Ovary (tissue), 10 donors: ENCODE measurements at places on chromosomes 16 and 17.

GRCh38 chr16:4247460-4247784, 5.5 kb upstream of the SRL start:
- no peak for DNase-seq

GRCh38 chr16:14522671-14523070, 107.4 kb downstream of the PARN start:
- DNase-seq = no peak

DNA sequence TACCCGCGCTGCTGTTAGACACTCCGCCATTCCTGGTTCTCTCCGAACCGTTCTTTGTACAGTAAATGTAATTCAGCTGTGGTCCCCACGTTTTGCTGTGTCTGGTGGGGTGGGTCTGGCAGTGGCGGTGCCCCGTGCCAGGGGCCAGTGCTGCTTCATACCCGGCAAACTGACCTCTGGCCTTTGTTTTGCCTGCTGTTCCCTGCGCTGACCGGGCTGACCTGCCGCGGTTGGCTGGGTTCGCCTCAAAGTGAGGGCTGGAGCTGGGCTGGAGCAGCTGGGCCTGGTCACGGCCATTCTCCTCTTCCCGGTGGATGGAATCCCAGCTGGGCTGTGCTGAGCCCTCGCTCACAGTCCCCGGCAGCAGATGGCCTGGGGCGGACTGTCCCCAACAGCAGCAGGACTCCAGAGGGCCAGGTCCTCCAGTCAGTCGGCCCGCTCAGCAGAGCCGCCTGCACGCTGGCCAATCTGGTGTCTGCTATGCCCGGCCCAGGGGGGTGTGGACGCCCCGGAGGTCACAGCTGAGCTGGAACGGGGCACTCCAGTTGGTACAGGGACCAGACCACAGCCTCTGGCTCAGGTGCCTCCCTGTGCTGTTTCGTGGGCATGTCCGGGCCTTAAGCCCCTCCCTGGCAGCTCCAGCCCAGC, 1.5 kb upstream of the WFIKKN1 start:
- no peak for DNase-seq

DNA sequence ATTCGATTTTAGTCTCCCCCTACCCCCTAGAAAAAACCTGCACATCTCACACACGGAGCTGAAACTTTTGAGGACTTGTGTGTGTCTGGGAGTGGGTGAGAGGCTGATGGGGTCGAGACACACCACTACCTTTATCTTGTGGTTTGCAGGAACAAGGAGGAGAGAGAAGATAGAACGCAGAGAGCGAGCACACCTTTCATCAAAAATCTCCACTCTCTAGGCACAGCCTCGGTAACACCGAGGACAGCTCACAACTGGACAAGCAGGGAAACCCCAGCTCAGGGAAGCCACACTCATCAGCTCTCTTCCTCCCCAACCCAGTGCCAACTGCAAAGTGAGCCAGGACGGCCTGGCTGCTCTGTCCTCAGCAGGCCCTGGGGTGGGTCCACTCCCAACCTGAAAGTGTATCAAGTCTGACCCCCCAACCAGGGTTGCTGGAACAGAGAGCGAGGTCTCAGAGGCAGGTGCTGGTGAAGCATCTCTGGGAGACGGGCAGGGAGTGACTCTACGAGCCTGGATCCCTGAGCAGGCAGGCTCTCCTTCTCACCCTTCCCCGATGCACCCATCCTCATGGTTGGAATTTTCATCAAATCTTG, 5.2 kb upstream of the GHDC start:
- DNase-seq = no peak

DNA sequence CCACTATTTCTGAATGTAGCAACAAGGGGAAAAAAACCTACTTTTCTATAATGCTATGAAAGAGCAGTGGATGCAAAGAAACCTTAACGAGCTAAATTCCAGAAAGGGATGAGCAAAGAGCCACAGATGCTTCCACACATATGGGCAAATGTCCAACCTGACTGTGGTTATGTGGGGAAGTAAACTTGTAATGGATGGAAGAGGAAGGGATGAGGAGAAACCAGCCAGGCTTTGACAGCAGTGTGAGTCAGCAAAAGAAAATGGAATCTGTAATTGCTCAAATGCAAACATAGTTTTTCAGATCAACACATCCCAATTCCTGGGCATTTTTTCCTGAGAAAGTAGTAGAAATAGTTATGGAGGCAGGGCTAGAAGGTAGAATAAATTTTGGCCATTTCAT, 204.8 kb upstream of the CPHXL start:
- no peak for DNase-seq

- no peak for DNase-seq
Observed at GRCh38 chr16:57590654-57591085, 37.8 kb upstream of the ADGRG1 start.

DNA sequence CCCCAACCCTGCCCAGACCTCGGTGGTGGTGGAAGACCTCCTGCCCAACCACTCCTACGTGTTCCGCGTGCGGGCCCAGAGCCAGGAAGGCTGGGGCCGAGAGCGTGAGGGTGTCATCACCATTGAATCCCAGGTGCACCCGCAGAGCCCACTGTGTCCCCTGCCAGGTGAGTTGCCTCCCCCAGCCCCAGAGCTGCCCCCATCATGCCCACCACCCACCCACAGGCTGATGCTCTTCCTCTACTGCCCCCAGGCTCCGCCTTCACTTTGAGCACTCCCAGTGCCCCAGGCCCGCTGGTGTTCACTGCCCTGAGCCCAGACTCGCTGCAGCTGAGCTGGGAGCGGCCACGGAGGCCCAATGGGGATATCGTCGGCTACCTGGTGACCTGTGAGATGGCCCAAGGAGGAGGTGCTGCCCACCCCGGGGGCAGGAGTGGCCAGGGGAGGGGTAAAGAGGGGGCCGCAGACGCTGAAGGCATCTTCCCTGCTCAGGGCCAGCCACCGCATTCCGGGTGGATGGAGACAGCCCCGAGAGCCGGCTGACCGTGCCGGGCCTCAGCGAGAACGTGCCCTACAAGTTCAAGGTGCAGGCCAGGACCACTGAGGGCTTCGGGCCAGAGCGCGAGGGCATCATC, 8.4 kb downstream of the GALK1 start:
- DNase-seq = no peak

GRCh38 chr16:29663016-29663806, at the start of gene SPN:
TSS of gene SPN (plus strand) at chr16:29663247. CDS start at chr16:29663729, 482 bp downstream.
- DNase-seq = no peak

GRCh38 chr16:25018972-25019617, 3.9 kb upstream of the ARHGAP17 start:
- DNase-seq = no peak

GRCh38 chr16:77290451-77291115, 91.4 kb downstream of the SYCE1L start:
- DNase-seq = no peak

GRCh38 chr16:25257470-25257955, at the start of gene ZKSCAN2:
TSS of gene ZKSCAN2 (minus strand) at chr16:25257845. CDS start at chr16:25257127, 718 bp downstream.
- peak; percentile 89 for DNase-seq

DNA sequence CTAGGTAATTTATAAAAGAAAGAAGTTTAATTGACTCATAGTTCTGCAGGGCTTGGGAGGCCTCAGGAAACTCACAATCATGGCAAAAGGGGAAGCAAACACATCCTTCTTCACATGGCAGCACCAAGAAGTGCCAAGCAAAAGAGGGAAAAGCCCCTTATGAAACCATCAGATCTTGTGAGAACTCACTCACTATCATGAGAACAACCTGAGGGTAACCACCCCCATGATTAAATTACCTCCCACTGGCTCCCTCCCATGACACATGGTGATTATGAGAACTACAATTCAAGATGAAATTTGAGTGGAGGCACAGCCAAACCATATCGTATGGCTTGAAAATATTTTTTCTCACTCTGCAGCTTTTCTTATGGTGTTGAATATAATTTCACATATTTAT, 151.7 kb downstream of the ANKFN1 start:
- no peak for DNase-seq

GRCh38 chr17:33832262-33832661, 422.8 kb upstream of the CCL2 start:
- DNase-seq = no peak

GRCh38 chr17:60381958-60382357, 10.0 kb downstream of the USP32 start:
- no peak for DNase-seq

GRCh38 chr16:27426423-27427408, 24.7 kb downstream of the IL21R start:
- no peak for DNase-seq

DNA sequence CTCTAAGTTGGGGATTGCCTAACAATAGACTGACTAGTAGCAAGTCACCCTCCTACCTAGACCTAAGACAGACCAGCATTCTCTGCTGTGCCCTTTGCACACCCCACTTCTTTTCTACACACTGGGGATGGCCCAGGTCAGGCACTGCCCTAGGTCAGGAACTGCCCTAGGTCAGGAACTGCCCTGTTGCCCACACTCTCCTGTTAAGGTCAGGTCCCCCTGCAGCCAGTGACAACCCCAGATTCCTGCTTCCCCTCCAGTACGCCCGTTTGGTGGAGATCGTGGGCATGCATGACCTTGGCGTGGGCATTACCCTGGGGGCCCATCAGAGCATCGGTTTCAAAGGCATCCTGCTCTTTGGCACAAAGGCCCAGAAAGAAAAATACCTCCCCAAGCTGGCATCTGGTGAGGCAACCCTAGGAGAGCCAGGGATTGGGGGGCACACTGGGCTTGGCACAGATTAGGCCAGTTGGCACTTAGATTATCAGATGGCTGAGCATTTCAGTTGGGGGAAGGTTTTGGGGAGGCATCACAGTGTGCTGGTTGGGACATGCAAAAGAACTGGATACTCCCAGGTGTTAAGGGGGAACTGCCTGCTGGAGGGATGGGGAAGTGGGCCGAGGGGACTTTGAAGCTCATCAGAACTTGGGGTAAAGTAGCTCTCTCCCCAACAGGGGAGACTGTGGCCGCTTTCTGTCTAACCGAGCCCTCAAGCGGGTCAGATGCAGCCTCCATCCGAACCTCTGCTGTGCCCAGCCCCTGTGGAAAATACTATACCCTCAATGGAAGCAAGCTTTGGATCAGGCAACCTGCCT, 1.7 kb downstream of the ACADVL start:
- peak; percentile 27 for DNase-seq

DNA sequence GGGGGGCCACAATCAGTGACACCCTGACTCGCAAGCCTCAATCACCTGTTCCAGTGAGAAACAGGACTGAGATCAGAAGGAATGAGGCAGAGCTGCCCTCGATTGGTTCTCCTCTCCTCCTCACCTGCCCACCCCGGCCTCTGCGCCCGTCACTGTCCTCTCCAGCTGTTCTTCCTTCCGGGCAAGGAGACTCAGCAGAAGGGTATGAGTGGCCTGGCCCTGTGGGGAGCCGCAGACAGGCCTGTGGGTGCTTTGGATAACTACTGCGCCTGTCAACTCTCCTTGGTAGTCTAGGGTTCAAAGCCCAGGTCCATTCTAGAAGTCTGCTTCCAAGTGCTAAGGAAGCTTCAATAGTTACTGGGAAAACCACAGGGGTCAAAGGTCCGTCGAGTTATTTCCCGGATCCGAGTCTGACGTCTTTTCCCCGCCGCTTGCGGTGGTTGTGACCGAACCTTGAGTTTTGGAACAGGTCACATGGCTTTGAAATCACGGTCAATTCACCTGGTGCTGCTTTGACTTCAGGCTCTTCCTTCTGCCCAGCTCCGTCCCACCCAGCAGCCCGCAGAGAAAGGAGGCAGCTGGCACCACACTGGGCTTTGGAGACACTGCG, 8.3 kb downstream of the CARD14 start:
- no peak for DNase-seq

DNA sequence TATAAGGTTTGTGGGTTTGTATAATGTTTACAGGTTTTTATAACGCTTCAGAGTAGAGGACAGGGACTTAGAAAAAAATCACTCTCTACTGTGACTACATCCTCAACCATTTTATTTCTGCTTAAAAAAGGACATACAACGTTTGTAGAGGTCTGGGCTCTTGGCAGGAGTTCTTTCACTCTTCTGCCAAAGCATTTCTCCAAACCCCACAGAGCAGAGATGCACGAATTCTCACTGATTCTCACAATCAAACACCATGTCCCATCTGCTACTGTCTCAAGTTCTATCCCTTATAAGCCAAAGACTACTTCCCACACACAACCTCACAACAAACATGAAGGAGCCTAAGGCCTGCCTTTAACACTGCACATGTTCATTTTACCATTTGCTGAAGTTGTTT, 7.0 kb upstream of the ANKFY1 start:
- DNase-seq = no peak

DNA sequence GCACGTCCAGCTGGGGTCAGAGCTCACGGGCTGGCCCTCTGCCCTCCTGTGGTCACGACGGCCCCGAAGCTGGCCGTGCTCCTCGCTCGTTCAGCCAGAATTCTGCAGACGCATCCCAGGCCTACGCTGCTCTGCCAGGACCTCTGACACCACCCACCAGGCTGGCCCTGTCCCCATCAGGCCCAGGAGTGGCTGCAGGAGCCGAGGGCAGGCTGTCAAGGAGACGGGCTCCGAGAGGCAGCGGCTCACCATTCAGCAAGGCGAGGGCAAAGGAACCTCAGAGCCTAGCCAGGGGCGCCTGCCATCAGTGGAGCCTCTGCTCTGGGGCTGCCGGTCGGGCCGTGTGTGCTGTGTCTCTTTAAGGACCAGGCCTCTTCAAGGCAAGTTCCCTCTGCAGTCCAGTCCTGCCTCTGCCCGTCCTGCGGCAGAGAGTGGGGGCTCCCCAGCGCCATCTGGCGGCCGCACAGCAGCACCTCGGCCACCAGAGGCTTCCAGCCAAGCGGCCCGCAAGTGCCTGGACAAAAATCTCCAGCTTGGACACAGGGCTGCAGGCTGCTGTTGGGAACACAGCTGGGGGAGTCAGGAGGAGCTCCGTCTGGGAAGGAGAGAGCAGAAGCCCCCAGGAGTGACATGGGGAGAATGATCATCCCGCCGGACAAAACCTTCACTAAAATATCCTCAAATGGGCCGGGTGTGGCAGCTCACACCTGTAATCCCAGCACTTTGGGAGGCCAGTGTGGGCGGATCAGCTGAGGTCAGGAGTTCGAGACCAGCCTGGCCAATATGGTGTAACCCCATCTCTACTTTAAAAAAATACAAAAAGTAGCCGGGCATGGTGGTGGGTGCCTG, 7.4 kb upstream of the ABR start:
- DNase-seq = peak; percentile 83

DNA sequence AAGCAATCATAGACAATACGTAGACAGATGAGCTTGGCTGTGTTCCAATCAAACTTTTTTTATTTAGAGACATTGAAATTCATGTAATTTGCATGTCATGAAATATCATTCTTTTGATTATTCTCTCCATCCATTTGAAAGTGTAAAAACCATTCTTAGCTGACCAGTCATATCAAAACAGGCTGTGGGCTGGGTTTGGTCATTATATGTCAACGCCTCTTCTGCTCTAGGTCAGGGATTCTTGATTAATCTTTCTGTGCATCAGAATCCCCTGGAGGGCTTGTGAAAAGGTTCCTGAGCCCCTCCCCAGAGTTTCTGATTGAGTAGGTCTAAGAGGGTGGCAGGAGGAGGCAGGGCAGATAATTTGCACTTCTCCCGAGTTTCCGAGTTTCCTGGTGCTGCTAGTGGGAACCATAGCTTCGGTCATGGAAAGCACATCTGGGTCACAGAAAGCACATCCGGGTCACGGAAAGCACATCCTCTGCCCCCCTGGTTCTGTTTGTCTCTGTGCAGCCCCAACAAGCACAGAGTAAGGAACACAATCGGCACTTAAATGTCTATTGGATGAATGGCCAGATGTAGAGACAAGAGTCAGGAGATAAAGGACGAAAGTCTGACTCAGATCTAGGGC, 16.4 kb downstream of the PIMREG start:
- DNase-seq = no peak
